ENCODE measurements at places on chromosomes 6 and 20. TPM values are rescaled to one million over a fixed set of nuclear protein-coding genes. Genes with fewer than 3 reads are reported as not detected.

DNA sequence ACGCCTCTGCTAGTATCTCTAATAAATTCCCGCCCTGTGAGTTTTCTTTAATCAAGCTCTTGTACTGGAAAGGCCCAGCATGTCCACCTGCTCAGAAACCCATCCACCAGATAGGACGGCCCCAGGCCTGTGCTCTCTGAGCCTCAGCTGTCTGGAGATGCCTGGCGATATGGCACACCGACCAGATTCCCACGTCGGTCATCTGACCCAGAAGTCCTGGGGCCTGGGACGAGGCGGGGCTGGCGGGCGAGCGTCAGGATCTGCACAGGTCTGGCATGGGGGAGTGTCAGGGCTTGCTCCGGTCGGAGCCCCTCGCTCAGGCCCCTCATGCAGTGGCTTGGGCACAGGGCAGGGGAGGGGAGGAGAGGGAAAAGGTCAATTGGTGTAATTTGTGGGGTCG lies 10.2 kb downstream of the RNASET2 start:
- no peak for DNase-seq

DNA sequence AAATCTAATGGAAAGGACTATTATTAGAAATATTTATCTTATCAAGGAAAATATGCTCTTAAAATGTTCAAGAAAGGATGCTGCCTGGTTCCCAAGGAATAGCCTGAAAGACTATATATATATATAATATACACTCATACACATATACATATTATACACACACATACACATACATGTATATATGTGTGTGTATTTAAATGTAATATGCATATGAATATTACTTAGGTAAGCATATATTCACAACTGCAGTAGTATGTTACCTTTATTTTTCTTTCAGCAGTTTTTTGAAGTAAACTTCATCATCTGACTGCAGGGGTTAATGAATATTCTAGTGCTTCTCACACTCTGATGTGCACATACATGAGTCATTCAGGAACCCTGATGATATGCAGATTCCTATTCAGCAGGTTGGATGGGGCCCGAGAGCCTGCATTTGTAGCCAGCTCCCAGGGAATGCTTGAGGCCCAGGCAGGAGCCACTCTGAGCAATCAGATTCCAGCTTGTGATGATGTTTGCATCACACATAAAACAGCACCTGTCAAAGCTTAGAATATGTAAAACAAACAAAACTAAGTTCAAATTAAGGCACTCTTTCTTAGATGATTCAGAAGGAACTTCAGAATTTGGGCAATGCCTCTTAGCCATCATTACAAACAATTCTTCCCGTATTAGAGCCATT lies 16.1 kb downstream of the MYLK4 start:
- peak; percentile 28 for DNase-seq

GRCh38 chr6:79787626-79788025 lies 156.5 kb downstream of the SH3BGRL2 start:
- no peak for DNase-seq

DNA sequence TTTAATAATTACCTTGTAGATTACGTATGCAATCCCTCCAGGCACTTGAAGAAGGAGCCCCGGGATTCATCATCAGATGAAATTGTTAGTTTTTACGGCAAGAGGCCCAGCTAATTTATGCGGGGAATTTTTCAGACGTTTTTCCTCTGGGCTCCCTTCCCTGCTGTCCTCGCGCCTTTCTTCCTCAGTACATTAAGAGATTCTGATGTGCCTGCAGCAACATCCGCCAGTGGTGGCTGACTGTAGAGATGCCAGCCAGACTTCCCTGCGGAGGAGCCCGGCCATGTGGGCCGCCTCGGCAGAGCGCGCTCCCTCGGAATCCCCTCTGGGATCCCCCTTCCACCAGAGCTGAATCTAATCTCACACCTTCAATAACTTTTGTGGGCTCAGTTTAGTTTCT lies 46.4 kb upstream of the POU3F2 start:
- no peak for DNase-seq

GRCh38 chr6:57108691-57109090 lies 18.7 kb downstream of the ZNF451 start:
- no peak for DNase-seq

GRCh38 chr6:163857421-163857820 lies 442.9 kb downstream of the QKI start:
- DNase-seq: no peak

- no peak for DNase-seq
Measured at GRCh38 chr20:33568378-33568777, 78.5 kb downstream of the CBFA2T2 start.

DNA sequence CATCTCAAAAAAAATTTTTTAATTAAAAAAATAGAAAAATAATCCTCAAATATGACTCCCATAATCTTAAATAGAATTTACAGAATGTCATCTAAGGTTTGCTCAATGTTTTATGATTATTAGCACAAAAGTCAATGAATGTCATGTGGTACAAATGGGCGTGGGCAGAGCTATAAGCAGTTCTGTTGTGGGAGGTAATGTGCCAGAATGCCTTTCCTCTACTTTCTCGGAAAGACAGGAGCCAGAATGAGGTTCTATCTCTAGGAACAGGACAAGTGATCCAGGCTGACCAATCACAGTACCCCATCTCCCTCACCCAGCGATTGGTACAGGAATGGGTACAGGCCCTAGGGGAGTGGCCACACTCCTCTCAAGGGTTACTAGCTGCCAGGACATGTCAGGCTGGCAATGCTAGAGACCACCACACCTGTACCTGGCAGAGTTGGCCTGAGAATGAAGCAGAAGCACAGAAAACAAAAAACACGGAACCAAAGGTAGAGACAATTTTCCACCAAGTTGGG lies 15.1 kb downstream of the RALGAPA2 start:
- DNase-seq: no peak

- no peak for DNase-seq
Measured at GRCh38 chr6:138432063-138432356, 28.0 kb downstream of the HEBP2 start.

- DNase-seq: peak; percentile 42
Measured at GRCh38 chr6:49406250-49406970, 56.6 kb downstream of the MMUT start.

DNA sequence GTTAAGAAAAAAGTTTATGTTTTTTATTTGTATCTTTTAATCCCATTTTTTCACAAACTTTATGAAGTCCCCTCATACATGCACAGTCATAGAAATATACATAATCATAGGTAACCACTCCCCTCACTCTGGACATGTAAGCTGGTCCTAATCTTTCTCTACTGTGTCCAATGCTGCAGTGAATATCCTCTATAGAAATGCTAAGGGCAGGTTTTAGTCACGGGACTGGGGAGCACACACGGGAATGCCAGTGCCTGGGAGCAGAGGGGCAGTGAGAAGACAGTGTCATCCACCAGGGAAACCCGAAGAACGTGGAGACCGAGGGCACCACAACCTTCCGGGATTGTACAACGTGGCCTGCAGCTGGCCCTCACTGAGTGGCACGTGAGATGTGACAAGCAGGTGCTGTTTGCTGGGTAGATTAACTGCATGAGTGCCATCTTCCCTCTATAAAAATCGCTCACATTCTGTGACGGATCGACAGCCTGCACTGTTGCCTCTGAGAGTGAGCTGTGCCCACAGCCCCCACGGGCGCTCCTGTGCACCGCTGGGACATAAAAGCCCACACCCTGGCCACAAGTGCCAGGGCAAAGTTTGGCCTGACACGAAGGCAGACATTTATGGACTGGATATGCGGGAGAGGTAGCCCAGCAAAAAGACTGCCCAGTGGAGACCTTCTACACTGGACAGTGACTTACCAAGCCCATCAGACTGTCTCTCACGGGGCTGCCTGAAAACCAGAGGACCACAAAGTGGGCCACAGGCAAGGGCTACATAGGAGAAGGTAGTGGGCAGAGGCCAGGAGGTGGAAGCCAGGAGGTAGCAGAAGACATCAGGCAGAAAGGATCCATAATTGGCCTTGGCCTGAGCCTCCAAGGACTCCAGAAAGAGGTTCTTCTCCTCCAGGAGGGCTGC lies 63.2 kb downstream of the FGD2 start:
- no peak for DNase-seq

DNA sequence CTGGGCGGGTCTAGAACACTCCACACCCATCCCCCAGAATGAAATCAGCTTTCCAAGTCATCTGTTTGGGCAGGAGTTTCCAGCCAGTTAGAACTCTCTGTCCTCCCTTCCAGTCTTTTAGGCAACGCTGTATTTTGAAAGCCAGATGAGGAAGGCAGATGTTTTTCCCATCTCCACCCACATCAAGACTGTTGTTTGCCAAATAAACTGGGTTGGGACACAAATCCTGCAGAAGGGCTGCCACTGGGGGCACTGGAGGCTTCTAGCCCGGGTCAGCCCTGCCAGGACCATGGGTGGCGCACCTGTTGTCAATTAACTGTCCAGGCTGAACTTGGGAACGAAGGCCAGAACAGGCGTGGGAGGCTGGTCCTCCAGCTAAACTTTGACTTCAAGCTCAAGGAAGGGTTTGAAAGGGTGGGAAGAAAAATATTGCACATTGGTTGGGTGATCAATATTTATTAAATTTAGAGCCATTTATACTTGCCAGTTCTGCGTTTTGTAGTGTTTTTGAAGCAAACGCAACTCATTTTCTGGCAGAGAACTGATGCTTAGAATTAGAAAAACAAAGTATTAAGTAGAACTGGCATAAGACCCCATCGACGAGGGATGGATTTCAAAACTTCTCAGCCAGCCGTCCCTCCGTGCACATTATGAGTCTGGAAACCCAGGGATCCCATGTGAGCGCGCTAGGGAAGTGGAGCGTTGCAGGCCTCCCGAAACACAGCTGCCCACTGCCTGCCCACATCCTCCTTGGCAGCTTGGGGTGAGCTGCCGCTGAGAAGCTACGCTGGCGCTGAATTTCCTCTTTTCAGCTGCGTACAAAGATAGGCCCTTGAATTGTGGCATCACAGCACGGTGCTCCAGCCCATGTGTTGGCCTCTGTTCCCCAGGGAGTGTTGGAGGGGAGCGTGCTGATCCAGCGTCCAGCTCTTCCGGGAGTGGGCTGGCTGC lies 297.4 kb downstream of the QKI start:
- DNase-seq: peak; percentile 25

DNA sequence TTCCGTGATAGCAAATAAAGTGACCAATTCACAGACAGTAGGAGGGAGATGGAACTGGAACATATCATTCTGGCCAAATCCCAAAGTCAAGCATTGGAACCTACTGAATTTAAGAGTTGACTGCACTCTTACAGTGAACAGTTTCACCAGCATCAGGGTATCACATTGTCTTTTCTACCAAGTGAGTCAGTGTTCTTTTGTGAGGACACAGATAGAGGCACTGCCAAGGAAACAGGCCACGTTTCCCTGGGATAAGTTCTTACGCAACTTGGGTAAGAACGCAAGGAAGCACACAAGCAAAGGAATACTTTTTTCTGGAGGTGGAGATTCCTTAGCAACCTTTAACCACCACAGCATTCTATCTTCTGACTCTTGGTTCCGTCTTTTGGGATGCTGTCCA lies 28.6 kb upstream of the ENPP5 start:
- peak; percentile 81 for DNase-seq

PRR3 gene
- total RNA-seq: 11.0 TPM

TMEM244 gene
- total RNA-seq: not detected

SLC22A7 gene
- total RNA-seq: not detected

MAP7 gene
- total RNA-seq: 0.49 TPM

Measured in fibroblast of the aortic adventitia (primary cell).